ENCODE measurements at places on chromosomes 1 and 21.

DNA sequence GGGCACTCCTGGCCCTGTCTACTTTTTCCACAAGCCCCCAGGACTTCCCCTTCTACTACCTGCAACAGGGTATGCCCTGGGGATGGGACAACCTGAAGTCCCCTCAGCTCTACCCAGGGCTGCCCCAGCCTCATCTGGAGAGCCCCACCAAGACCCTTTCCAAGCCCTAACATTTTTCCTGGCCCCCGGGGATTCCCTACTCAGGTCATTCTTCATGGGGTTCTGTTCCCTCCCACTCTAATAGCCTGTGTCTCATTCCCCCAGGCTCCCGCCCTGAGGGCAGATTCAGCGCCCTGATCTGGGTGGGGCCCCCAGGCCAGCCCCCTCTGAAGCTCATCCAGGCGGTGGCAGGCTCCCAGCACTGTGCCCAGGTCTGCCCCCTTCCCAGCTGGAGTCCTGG lies 9.6 kb downstream of the EXTL1 start:
- no peak for DNase-seq

GRCh38 chr1:43704838-43705237 lies 2.5 kb upstream of the ST3GAL3 start:
- DNase-seq: peak; percentile 22

- no peak for DNase-seq
Measured at GRCh38 chr1:157512036-157512969, 40.0 kb downstream of the FCRL5 start.

GRCh38 chr1:9558271-9558945 lies 19.1 kb downstream of the SLC25A33 start:
- no peak for DNase-seq

- no peak for DNase-seq
Measured at GRCh38 chr1:169945181-169945580, 51.5 kb upstream of the SCYL3 start.

- peak; percentile 21 for DNase-seq
Measured at GRCh38 chr21:14382486-14382834, 486 bp downstream of the HSPA13 start.

- DNase-seq: no peak
Measured at GRCh38 chr1:3690282-3691065, 38.2 kb downstream of the TP73 start.

- no peak for DNase-seq
Measured at GRCh38 chr1:230621324-230622030, 20.8 kb upstream of the COG2 start.

DNA sequence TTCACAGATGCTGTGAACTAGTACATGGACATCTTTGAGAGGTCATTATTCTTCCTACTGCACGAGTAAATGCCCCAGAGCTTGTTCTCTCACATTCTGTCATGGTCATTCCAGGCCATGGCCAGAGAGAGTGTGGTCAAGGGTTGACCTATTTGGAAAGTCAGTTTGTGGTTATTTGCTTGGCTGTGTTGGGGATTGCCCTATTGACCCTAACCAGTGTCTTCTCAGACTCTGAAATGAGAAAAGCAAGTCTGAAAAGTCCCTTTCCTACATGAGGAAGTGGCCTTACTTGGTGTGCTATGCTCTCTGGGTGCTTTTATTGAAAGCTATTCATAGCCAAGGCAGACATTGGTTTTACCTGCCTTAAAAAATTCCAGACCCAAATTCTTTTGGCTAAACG lies 26.6 kb downstream of the CLIC6 start:
- no peak for DNase-seq

- no peak for DNase-seq
Measured at GRCh38 chr21:45453308-45453950, 48.5 kb downstream of the COL18A1 start.

All from AG08396 (cell line).